Nucleus accumbens (tissue), 56 donors: ENCODE measurements at places on chromosomes 6 and 20.

DNA sequence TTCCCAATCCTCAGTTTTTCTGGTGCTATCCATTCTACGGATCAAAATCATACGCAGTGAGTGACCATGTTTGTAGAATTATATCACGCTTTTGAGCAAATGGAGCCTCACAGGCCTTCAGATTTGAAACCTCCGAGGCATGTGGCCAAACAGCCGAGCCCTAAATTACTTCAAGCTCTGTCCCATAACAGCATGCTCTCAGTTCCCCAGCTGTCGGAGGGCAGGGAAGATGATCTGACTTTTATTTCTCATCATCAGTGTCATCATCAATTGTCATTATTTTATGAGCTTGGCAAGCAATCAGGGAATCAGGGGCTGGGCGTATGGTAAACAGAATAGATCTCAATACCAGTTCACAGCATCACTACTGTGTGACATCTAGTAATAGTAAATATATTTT is 73.2 kb downstream of the PSMG4 start:
- no peak for DNase-seq

DNA sequence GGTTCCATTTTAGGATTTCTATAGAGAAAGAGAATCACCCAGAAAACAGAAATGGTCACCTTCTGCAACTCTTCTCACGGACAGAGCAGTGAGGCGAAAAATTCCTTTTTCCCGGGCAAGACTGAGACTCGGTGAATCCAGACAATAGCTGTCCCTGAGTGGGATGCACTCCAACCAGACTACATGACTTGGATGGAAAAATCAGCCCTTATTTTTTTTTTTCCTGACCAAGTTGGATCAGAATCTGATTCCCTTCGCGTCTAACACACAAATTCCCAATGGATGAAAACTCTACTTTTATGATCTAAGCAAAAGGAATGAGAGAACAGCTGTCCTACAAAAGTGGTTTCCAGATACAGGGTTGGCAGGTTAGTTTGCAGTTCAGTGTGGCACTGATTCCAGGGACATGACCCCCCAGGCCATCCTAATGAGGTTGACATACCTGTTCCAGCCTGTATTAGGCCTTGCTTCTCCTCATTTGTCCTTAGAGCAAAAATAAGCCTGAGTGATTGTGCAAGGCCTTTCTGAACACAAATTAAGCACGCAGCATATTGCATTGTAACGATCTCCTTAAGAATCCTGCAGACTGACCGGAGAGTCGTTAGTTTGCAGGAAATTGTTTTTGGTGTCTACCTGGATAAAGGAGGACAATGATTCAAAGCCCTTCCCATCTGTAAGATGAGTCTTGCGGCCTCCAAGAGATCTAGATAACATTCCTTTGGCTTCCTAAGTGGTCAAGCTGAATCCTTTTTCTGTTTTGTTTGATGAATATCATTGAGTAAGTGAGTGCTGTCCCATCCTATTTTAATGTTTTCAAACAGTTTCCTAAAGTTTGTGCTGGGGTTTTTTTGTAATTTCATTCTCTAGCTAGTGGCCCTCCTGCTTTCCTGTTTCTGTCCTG is 1.5 kb upstream of the NEDD9 start:
- no peak for DNase-seq

- DNase-seq, result no peak
These were observed 67.6 kb upstream of the NFATC2 start for GRCh38 chr20:51610111-51610510.

GRCh38 chr6:75203721-75204120 is 2.1 kb downstream of the COL12A1 start:
- no peak for DNase-seq

DNA sequence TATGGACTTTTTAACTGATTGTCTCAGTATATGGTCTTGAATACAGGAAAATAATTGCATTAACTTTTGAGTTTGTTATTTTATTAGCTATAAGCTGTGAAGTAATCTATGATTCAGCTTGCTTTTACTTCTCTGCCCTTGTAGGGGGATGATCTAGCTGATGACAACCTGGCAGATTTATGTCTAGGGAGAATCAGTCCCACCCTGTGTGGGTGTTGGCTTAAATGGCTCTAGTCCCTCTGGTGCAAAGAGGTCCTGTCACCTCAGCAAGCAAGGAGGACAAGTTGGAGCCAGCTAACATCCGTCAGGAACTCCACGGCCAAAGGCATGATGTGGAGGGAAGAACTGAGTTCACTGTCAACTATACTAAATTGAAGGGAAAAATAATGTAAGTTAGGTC is 495.3 kb downstream of the BMP2 start:
- no peak for DNase-seq

- no peak for DNase-seq
These were observed at the start of gene RGS19 for GRCh38 chr20:64079273-64080012. TSS of gene RGS19 (minus strand) at chr20:64079518. CDS start at chr20:64076886, 2,632 bp downstream.

GRCh38 chr6:105646391-105646867 is 243.5 kb upstream of the PREP start:
- no peak for DNase-seq

DNA sequence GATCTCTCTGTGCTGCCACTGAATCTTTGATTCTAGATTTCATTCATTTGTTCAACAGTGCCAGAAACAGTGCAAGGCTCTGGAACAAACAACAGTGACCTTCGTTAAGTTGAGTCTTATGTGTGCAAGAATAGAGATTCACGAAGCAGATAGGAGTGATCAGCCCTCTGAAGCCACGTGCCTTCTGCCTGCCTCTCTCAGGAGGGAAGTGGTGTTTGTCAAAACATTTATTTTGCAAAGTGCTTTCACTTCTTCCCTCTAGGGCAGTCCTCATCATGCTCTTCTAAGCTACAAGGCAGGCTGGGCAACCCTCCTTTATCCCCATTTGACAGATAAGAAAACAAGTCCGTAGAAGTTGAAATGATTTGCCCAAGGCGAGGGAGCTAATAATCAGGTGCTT is 204.3 kb downstream of the TFAP2C start:
- no peak for DNase-seq

GRCh38 chr6:3385660-3386151 is 71.1 kb downstream of the SLC22A23 start:
- peak; percentile 84 for DNase-seq

GRCh38 chr20:25090492-25091429 is 8.8 kb upstream of the VSX1 start:
- no peak for DNase-seq

DNA sequence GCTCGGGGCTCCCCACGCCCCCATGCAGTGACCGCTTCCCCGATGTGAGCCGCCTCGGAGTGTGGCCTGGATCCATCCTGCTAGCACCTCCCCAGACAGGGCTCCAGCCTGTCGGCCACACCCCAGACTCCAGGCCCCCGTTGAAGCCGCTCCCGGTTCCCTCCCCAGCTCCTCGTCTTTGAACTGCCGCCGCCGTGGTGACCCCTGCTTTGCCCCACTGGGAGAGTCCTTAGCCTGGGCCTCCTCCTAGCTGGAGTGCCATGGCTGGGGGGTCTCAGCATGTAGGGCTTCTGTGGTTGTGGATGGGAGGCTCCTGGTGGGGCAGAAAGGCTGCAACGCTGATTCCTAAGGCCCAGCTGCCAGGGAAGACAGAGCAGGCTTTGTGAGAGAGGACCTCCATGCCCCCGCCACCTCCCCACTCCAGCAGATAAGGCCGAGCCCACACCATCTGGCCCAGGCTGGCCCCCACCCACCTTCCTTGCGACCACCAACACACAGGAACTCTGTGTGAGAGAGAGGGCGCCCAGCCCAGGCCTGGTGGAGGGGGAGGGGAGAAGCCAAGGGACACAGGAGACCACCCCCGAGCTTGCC is 11.4 kb downstream of the FOXS1 start:
- no peak for DNase-seq

DNA sequence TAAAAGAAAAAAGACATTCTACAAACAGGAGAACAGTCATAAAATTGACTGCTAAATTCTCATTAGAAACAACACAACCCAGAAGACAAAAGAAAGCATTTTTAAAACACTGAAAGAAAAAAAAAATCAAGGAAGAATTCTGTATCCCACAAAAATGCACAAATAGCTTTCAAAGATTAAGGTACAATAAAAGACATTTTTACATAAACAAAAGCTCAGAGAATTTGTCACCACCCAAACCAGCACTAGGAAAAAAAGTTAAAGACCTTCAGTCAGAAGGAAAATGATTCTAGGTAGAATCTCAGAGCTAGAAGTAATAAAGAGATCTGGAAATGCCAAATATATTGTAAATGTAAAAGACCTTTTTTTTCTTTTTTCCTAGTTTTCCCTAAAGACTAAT is 252.4 kb downstream of the CLIC5 start:
- no peak for DNase-seq

- no peak for DNase-seq
These were observed 13.4 kb upstream of the TBC1D20 start for GRCh38 chr20:475463-476357.

GRCh38 chr6:151813858-151814257 is 6.4 kb downstream of the ESR1 start:
- DNase-seq, result no peak

DNA sequence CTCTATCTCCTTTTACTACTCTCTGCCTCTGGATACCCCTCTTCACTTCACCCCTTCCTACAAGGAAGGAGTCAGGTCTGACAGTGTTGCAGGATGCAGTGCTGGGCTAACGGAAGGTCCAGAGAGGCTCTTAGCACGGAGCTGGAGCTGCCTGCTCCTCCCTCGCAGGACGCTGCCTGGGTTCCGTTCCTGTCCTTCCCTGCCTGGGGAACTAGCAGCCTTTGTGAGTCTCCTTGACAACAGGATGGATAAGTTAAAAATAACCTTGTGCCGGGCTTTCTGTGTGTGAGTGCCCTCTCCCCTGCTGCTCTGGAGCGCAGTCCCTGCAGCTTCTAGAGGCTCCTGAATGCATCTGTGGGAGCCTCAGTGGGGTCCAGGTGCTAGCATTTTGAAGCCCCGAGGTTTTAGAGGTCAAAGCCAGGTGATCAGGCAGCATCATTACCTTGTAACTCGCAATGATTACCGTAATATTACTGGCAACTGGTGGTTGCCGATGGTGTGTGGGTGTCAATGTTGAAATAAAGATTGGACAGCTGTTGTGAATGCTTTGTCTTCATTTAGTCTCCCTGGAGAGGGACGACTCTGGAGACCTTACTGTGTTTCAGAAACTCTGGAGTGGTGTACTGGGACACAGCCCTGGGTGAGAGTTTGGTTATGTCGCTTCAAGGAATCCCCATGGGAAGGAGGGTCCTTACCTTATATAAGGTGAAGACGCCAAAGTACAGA is 44.4 kb downstream of the CDS2 start:
- no peak for DNase-seq

DNA sequence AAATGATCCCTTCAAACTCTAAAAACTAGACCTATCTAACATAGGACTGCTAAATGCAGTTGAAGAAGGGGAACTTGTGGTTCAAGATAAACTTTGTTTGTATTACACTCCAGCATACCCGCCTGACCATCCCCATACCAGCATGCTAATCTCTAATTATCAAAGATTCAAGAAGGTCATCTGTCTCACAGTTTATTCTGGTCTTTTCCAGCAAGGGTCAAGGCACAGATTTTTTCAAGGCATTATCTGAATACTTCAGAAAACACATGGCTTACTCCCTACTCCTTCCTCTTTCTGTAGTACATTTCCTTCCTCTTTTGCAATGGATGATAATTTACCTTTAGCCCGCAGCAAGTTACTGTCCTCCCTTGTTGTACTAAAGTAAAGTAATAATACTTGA is 174.1 kb downstream of the PKHD1 start:
- DNase-seq, result no peak

DNA sequence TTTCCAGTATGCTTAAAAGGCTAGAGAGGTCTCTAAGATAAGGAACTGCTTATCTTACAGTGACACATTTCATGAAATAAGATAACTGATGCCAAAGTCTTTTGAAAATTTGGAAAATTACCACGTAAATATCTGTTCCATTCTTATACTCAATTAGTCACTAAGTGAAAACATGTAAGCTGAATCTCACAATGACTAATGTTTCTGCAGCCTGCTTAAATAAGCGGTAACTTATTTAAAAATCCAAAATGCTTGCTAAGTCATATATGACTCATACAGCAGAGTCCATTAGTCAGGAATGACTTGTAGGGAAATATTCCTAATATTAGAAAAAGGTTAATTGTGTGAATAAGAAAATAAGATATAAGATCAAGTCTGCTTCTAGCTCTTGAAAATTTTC is 27.8 kb upstream of the LGSN start:
- DNase-seq, result no peak

DNA sequence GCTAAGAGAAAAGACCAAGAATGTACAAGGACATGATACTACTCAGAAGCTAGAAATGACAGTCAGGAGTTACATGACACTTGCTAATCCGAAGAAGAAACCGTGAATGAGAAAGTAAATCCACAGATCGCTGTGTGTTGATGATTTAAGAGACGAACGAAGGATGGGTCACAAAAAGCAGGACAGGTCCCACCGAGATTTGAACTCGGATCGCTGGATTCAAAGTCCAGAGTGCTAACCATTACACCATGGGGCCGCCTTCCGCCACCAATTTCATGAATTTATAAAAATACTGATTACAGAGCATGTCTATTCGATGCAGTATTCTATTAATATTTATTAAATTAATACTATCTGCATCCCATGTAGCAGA is 54.0 kb upstream of the BTN3A2 start:
- DNase-seq, result no peak

DNA sequence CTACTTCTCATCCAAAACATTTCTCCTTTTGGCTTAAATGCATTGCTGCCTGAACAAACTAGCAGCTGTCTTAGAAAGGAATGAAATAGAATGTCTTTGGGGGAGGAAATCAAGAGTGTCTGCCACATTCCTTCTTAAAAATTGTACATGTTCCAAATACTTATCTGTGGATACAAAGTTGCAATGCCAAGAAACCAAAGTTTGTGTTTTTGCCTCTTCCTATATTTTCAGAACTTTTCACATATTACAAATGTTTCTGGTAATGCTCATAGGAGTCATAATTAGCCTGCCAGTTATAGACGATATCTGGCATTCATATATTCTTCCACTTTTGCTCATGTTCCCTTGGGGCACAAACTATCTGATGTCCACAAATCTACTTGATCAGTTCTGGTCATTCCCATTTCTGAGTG is 165.5 kb upstream of the BMP5 start:
- DNase-seq, result no peak

DNA sequence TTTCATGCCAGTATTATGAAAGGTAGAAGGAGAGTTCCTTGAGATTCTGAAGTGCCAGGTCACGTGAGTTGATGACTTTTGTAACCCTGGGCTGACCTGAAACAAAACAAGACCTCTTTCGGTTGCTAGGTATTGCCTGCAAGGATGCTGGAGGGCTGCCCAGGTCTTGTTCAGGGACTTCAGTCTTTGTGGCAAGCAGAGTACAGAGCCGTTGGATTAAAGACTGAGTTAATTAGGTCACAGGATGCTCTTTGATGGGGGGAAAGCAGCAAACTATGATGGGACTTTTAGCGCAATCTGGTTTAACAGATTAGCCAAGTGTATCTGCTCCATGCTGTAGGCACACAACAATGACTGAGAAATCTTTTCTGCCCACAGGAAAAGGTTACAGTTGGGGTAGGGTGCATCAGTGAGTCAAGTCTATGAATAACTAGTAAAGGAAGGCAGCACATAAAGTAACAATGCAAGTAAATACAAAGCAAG is 12.8 kb upstream of the ELOVL5 start:
- DNase-seq, result no peak

DNA sequence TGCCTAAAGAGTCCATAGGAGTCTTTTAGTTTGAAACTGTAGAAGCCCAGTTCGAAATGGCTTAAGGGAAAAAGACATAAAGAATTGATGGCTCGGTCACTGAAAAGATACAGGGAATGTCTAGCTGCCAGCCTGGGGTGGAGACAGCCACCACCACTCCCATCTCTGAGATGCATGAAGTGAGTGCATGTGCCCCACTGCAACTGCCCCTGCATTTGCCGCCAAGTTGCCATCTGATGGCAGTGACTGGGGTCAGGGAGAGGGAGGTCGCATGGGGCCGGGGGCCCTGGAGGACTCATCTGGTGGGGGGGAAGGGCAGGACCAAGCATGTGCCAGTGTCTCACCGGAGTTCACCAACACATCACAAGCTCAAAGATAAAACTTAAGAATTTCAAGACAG is 385.8 kb upstream of the SULF2 start:
- DNase-seq, result no peak
